ENCODE measurements at places on chromosomes 13 and 19.

DNA sequence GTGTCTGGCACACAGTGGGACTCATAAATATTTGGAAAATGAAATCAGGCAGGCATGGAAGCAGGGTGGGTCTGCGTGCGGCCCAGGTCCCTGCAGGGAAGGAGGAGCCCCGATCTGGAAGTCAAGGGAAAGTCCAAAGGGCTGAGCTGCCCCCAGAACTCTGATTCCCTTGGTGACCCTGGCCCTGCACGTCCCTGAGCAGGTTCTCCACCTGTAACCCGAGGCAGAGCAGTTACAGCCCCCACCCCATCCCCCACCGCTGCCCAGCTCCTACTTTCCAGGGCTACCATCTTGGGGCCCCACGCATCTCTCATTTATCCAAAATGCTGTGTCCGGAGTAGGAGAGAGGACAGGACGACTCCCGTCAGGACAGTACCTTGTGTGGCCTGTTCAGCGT is 2.1 kb downstream of the PLEKHF1 start:
- no peak for DNase-seq

DNA sequence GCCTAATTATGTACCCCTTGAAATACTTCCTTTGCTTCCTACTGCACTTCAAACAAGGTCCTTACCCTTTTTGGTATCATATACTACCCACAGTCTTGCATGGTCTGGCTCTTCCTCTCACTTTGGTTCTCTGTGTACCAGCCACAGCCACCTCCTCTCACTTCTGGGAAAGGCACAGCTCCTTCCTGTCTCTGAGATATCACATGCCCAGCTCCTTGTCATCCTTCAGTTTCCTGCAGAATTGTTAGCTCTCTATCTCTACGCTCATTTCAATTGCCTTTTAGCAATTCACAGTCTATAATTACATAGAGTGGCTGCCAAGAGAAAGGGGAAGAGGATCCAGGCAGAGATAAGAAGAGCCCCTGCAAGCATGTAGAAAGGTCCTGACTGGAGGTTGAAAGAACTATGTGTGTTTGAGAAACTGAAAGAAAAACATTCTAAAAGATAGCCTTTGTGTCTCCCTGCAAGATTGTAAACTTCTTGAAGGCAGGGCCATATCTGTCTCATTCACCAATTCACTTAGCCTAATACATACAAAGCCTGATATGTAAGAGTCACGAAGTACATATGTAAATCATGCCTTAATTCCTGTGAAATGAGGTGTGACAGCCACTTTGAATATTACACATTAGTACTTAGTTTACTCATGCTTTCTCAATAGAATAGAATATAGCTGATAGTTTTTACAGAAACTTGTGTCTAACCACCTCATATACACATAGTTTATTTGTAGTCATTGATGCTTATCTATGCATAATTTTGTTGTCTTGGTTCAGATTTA is 933.1 kb downstream of the DIAPH3 start:
- no peak for DNase-seq

- no peak for DNase-seq
Measured at GRCh38 chr13:100535426-100536135, 53.0 kb downstream of the GGACT start.

DNA sequence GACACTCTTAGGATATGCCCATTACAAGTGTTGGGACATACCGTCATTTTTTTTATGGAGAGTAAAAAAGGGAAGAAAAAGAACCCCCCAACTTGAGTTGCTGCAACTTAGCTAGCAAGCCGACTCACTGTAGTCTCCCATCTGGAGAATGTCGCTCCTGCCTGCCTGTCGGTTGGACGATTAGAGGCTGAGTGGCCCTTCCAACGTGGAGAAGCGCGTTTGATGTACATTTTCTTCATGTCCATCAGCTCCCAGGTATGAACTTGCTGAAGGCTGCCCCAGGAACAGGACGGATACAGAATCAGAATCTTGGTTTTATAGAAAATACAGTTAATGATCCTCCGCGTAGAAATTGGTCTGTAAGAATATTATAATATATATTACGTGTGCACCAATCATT is 189.0 kb upstream of the SOX1 start:
- no peak for DNase-seq

GRCh38 chr13:109655206-109655600 is 131.2 kb downstream of the IRS2 start:
- DNase-seq, result peak; percentile 55

DNA sequence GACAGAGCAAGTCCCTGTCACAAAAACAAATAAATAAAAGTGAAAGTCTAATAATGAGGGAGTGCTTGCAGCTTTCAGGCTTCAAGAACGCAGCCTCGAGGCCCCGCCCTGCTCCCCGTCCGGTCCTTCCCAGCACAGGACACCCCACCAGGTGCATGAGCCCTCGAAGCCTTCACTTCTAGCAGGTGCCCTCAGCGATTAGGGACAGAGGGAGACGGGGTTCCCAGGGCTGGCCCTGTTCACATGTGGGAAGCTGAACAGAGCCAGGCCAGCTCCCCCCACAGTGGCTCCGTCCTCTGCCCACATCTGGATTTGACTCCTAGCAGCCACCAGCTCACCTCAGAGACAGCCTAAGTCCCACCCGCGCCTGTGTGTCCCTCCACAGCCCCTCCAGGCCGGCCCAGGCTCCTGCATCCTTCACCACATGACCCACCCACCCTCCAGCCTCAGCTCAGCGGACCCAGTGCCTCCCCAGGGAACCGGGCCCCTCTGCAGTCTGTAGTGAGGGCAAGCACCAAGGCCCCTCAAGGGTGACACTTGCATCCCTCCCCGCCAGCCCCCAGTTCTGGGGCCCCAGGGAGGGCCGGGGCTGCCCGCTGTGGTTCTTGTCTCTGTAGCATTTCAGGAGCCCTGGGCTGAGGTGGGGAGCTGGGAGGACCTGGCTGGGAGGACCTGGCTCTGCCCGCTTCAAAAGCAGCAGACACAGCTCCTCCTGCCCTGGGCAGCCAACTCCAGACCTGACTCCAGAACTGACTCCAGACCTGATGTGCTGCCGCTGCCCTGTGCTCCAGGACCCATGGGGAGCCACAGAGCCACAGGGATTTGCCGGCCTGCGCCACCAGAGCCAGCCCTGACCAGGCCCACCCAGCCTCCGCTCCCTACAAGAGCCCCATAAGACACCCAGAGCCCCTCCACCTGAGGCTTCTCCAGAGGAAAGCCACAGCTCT is 27.2 kb downstream of the GPX4 start:
- DNase-seq, result no peak

DNA sequence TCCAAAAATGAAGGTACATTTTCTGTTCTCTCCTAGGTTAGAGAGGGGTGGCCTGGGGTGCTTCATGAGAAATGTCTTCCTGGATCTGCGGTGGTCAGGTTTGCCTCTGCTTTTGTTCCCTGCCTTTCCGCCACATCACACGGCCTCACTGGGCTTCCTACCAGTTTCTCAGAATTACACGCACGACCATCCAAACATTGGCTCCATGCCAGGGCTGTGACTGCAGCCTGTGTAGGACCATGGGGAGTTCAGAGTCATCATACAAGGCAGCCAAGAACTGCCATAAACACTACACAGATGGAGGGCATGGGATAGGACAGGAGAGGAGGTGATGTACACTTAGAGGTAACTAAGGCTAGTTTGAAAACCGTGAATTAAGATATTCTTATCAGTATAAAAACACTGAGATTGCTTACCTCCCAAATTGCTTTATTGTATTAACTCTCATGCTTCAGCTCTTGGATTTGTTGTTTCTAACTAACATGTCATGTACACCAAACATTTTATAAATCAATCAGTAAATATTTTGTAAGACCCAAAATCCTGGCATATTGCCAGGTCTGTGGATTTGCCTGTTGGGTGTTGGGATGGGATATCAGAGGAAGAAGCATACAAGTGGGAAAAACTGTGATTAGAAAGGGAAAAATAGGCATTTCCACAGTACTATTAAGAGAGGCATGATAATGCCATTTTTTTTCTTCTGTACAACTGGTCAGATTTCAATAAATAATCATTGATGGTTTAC is 45.2 kb downstream of the CDADC1 start:
- no peak for DNase-seq

GRCh38 chr13:111532111-111532510 is 211.7 kb downstream of the TEX29 start:
- DNase-seq, result no peak

DNA sequence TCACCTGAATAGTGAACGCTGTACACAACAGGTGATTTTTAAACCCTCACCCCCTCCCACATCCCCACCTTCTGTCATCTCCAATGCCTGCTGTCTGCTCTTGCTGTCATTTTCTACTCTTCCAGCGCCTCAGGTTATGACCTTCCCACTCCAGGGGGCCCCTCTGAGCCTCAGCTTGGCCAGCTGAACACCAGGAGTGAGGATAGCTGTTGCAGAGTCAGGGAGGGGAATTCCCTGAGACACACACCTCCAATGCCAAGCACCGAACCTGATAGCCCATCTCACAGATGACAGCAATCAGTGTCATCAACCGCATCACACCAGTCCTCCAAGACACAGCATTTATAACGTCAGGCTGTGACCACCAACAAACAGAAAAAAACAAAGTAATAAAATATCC is 193.5 kb downstream of the ZNF536 start:
- no peak for DNase-seq

Data from suppressor macrophage (primary cell).